Stimulated activated CD8-positive, alpha-beta memory T cell treated with anti-CD3 and anti-CD28 coated beads, Interleukin-7, amount 100 ng/mL, for 1 hour (primary cell): ENCODE measurements at places on chromosomes 11 and 22.

- DNase-seq, result no peak
Observed at GRCh38 chr11:93324500-93324899, 6.0 kb upstream of the DEUP1 start.

GRCh38 chr11:77819921-77820564 is 479 bp downstream of the RSF1 start:
- DNase-seq, result no peak

DNA sequence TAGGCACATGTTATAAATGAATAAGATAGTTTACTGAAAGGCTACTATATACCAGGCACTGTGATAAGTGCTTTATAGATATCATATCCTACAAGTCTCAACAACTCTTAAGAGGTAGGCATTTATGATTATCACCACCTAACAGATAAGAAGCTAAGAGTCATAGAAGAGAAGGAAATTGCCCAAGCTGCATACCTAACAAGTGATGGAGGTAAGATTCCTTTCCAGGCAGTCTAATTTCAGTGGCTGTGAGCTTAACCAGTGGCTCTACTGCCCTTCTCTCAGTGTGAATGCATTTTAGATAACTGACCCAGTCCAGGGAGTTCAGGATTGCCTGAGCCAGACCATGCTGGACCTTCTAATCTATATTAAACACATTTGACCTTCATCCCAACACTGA is 39.2 kb downstream of the HEPHL1 start:
- DNase-seq, result no peak

GRCh38 chr22:47257566-47257965 is 495.1 kb downstream of the TBC1D22A start:
- DNase-seq, result no peak

DNA sequence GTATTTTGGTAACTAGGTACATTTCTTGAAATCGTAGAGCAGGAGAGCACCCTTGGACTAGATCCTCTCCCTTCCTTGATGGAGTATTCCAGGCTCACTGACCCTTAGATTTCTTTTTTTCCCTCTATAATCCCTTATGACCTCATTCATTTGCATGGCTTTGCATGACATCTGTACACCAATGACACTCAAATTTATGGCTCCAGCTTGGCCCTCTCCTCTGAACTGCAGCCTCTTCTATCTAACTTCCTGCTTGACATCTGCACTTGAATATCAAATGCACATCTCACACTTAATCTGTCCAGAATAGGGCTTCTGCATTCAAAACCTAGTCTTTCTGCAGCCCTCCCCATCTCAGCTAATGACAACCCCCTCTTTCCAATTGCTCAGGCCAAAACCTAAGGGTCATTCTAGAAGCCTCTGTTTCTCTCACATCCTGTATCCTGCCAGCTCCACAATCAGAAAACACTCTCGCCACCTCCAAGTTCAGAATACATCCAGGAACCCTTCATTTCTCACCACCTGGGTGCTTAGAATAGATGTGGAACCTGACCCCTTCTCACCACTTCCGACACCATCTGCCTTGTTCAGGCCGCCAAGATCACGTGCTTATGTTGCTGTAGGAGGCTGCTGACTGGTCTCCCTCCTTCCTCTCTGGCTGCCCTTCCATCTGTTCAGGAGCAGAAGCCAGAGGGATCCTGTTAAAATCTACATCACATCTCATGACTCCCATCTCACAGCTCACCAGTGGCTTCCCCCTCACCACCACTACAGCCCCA is 138.9 kb upstream of the MTNR1B start:
- no peak for DNase-seq

DNA sequence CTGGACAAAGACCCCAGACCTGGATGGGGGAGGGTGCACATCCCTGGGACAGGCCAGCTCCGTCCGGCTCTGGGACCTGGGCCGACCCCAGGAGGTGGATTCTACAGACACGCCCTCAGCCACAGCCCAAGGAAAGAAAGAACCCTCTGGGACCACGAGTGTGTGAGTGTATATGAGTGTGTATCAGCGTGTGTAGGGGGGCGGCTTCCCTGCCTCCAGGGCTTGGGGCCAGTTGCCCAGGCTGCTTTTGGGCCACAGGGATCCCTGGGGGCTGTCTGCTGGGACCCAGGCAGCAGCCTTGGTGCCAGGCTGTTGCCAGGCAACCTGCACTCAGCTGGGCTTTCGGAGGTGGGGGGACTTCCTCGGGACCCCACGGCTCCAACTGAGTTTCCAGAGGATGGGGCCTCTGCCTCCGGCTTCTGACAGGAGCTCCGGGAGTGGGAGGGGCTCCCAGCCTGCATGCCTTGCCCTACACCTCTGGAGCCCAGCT is 8.9 kb downstream of the DUSP8 start:
- DNase-seq, result no peak

DNA sequence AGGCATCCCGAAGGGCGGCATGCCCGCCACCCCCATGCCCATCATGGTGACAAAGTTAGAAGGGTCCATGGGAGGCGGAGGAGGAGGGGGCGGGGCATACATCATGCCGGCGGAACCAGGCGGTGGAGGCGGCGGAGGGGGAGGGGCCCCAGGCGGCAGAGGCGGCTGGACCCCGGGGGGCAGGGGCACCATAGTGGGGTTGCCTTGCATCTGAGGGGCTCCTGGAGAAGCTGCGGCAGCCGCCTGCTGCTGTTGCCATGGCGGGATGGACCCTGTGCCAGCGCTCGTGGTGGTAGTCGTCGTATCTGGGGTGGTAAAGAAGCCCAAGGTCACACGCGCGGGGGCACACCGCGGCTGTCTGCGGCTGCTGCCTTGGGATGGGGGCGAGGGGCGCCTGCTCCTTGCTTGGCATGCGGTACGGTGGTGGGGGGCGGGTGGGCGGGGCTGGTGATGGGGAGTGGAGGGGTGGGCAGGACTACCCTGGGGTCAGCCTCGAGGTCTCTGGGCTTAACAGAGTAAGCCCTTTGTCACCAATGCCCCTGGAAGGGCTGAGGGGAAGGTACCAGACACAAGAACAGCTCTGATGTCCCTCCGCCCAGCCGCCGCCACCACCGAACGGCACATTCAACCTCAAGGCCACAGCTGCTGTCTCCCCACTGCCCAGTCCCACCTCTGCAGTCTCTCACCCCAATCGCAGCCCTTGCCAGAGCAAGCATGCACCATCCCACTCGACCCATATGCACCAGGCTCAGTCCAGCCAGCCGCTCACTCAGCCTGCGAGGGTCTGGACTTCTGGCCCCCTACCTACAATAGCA is 6.3 kb upstream of the PYGM start:
- DNase-seq, result no peak

DNA sequence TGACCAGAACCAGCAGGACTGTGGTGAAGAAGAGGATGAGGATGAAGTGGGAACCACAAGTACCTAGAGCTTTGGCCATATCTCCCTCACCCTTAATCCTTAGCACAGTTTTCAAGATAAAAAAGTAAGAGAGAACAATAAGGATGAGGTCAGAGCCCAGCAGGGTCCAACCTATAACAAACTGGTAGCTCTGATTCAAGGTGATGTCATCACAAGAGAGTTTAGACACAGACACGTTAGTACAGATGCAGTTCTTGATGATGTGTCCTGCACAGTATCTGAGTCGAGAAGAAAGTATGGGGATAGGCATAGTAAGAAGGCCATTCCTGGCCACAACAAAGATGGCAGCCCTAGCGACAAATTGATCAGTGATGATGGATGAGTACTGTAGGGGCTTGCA is 586 bp downstream of the OR56A5 start:
- DNase-seq, result no peak

GRCh38 chr22:48205161-48205560 is 1442.7 kb downstream of the TBC1D22A start:
- no peak for DNase-seq

DNA sequence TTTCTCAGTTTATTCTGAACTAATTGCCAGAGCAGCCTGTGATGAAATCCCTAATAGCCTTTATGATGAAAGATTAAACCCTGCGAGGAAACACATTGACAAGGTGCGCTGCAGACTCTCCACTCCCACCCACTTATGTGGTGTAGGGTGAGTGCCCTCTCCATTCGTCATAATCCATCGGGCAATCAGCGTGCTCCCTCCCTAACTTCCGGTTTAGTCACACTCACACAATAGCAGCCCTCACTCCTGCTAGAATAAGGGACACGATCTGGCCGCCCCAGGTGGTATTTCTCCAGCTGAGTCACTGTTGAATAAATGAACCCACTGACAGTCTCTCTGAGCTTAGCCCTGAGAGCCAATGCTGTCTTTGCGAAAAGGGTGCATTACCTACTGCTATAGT is 188.3 kb downstream of the OPCML start:
- DNase-seq, result no peak
